ENCODE measurements at places on chromosomes 11 and 22.
A peak's percentile ranks its signal among the peaks of the same experiment; 100 is the strongest.

GRCh38 chr11:32200136-32200847 lies 109.4 kb downstream of the RCN1 start:
- no peak for DNase-seq

DNA sequence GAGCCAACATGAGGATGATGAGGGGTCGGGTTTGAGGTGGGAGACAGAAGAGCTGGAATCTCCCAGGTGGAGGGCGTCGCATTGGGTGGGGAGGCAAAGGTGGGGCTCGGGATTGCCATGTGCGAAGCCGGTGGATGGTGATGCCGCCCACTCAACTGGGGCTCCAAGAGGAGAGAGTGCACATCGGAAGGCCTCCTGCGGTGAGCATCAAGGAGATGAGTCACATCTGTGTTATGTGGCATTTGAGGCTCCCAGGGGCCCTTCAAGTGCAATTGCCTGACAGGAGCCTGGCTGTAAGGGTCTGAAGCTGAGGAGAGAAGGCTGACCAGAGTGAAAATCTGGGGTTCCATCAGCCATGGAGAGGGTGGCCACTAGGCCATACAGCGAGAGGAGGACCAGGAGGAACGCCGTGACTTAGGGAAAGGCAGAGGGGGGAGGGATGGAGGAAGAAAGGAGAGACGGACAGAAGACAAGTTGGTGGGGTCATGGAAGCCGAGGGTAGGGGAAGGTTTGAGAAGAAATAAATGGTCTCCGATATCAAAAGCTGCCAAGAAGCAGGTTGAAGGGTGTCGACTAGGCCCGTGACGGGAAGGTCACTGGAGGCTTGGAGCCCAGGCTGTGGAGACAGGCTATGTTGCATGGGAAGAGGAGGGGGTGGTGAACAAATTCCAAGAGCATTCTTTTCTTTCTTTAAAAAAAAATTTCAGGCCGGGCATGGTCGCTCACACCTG lies 21.3 kb downstream of the RASD2 start:
- DNase-seq = no peak

DNA sequence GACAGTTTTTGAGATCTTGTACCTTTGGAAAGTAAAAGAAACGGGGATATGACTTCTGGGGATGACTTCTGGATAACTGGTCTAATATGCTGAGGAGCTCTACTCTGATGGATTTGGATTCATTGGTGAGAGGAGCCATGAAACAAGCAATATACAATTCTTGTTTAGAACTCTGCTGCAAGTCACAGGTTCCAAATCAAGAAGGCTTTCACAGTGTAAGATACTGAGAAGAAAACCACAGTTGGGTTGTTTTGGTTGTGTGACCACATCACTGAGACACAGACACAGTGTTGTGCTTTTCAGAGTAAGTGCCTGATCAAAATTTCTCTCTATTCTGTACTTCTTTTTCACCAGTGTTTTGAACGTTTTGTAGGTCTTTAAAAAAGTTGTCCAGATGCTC lies 13.1 kb upstream of the UCP2 start:
- no peak for DNase-seq

GRCh38 chr11:3840870-3841425 lies at the start of gene RHOG:
TSS of gene RHOG (minus strand) at chr11:3840959. CDS start at chr11:3828138, 12,821 bp downstream.
- DNase-seq = peak; percentile 95
